ENCODE measurements at places on chromosomes 5 and 9.

DNA sequence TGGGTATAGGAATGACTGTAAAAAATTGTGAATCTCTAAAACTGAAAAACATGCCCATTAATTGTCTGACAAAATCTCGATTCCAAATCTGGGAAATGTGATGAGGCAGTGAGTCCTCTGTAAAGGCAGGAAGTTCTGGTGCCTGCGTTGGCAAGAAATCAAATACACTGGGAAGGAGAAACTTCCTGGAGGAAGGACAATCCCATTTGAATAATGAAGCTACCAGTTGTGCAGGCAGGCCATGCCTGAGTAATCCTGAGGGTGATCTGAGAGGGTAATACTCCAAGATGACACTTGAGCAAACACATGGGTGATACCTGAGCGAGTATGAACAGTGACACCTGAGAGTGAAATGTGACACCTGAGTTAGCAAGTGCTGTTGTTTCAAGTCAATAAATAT lies 49.7 kb downstream of the KIF24 start:
- no peak for DNase-seq

DNA sequence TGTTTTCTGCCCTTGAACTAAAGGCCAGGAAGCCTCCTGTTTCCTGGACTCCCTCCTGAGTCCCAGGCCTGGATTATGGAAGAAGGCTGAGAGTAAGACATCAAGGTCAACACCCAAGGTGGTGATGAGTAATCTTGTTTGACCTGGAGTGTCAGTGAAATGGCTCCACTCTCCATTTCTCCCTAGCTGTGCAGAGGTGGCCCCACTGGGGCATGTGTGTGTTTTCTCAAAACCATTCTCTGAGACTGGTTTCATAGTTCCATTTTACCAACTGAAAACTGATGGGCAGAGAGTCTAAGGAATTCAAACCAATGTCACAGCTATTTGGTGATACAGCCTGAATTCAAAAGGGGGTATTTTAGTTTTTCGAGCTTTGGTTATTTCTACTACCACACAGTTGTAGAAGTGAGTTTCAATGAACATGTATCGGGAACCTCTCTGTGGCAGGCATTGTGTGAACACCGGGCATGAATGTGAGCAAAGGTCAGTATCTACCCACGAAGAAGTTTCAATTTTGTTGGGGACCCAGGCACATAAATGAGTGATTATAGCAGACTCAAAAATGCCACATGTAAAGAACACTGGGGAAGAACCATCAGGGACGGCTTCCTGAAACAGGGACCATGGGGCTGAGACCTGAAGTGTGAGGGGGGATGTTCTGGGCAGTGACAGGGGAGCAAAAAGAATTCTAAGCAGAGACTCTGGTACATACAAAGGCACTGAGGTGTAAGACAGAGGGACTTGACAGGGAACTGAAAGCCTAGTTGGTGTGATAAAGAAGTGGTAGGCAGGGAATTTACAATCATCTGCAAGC lies 269.6 kb upstream of the KLF4 start:
- DNase-seq, result no peak

- no peak for DNase-seq
Observed at GRCh38 chr5:126615286-126615685, 14.5 kb downstream of the PHAX start.

- DNase-seq, result peak; percentile 54
Observed at GRCh38 chr9:38160613-38161215, 91.7 kb upstream of the SHB start.

DNA sequence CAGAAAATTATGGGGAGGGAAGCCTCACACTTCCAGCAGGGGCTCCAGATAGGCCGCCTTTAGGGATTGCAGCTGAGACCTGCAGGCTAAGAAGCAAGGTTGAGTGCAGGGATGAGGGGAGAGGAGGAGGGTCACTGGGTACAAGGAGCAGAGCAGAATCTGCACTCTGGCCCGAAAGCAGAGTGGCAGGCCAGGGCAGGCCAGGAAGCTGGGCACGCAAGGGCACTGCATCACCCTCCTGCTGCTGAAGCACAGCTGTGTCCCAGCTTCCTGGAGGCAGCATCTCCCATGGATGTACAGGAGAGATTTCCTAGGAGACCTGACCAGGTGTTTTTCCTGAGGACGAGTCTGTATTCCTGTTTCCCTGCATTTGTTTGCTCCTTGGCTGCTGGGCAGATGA lies 92.1 kb downstream of the SYK start:
- no peak for DNase-seq

- DNase-seq, result peak; percentile 67
Observed at GRCh38 chr5:78778538-78778937, 130.0 kb upstream of the LHFPL2 start.

DNA sequence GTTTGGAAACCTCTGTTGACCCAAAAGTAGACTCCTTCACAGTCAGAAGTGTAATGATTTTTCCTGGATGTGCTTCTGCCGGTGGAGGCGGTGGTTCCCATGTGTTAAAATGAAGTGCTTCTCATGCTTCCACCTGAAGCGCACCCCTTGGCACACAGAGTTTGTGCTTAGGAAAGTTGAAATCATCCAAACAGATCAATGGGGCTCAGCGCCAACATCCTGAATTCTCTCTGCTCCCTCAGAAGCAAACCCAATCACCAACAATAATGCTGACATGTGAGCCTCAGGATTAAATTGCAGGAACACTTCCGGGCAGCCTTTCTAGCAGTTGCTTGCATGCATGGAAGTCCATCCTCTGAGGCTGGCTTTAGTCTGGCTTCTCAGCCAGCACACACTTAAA lies 71.0 kb downstream of the MED10 start:
- no peak for DNase-seq

DNA sequence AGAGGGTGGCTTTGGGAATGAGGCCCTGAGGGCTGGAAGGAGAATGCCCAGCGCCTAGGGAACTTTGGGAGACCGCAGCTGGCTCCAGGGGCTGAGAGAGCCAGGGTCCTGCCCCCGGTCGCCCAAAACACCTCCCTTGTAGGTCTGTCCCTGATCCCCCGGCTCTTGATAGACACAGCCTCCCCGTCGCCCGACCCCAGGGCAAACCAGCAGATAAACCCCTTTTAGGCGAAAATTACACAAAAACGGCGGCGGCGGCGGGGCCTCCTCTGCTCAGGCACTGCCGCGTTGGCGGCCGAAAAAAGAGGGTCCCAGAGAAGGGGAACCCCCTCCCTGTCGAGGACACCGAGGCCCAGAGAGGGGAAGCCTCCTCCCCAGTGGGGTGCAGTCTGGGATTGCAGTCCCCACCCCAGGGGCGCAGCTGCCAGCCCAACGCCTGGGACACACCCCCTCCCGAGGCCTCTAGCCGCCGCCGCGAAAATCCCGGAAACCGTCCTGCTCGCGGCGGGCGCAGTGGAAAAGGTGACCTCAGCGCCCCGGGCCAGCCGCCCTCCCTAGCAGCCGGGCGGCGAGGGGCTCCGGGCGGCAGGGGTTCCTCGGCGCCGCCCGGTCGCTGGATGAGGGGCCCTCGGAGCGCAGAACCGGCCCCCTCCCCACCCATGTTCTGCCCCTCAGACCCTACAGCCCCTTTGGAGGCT lies 3.1 kb upstream of the BARX1 start:
- DNase-seq, result no peak

DNA sequence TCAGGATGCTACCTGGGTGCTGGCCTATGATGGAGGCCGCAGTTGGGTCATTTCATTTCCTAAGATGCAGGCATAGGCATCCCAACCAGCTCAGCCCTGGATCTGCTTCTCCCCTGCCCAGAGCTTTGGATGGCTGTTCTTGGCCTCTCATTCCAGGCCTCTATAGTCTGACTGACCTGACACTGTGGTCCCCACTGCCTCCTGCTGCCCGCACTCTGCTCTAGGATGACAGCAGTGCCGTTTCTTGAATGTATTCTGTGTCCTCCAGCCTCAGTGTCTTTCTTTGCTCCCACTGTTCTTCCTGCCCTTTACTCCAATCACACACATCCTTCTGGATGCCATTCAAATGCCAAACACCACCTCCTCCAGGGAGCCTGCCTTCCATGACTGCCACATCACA lies 235.7 kb downstream of the HSPA4 start:
- peak; percentile 29 for DNase-seq

DNA sequence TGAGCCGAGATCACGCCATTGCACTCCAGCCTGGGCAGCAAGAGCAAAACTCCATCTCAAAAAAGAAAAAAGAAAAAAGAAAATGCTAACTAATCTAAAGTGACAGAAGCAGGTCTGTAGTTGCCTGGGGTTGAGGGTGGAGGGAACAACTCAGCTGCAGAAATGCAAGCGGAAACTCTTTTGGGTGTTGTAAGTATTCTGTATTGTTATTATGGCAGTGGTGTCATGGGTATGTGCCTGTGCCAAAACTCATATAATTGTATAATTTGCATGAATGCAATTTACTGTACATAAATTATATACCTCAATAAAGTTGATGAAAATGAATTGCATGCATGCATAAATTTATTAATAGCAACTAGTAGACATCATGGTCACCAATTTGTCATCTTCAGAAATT lies 23.0 kb upstream of the RPS23 start:
- DNase-seq, result no peak

- DNase-seq, result peak; percentile 97
Observed at GRCh38 chr5:152688561-152689249, 283.6 kb upstream of the NMUR2 start.

- DNase-seq, result no peak
Observed at GRCh38 chr5:94485067-94485466, 133.3 kb downstream of the KIAA0825 start.

DNA sequence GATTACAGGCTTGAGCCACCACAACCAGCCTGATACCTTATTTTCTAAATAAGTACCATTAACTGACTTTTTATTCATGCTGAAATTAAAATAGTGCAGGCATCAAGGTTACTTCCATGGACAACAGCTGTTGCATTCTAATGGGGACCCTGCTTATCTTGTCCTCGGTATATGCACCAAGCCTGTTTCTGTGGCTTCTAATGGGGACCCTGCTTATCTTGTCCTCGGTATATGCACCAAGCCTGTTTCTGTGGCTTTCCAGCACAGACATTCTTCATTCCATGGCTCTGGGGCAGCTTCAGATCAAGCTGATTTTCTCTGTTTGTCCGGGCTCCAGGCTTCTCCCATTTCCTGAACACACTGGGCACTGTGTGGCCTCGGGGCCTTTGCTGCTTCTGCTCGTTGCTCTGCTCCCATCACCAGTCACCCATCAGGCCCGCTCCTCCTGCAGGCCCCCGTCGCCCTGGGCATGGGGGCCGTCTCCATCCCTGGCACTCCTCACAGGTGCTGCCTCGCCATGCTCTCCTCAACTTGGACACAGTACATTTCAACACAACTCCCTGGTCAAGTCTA lies 30.7 kb downstream of the ZNF354A start:
- no peak for DNase-seq

DNA sequence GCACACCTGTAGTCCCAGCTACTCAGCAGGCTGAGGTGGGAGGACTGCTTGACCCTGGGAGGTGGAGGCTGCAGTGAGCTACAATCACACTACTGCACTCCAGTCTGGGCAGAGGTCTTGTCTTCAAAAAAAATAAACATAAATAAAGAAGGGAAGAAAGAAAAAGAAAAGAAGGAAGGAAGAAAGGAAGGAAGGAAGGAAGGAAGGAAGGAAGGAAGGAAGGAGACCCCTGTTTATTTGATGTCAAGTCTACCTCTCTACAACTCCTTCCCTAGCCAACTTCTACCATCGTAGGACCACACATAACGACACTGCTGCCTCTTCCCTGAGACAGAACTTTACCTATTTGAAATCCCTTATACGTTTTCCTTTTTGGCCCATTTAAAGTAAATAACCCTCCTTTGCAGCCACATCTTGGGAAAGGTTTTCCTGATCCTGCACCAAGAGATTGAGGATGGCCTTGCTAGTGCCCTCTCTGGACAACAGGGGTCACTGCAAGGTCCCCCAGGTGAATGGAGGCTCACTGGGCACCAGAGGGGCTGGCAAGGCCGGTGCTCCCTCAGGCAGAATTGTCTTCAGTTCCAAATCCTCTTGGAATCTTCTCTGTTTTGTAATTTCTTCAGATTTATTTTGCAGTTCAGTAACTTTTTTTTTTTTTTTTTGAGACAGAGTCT lies 10.5 kb downstream of the RPS14 start:
- no peak for DNase-seq

GRCh38 chr9:95089257-95090022 lies 228.1 kb downstream of the FANCC start:
- DNase-seq, result no peak

- no peak for DNase-seq
Observed at GRCh38 chr5:16722097-16722495, 105.3 kb upstream of the RETREG1 start.

DNA sequence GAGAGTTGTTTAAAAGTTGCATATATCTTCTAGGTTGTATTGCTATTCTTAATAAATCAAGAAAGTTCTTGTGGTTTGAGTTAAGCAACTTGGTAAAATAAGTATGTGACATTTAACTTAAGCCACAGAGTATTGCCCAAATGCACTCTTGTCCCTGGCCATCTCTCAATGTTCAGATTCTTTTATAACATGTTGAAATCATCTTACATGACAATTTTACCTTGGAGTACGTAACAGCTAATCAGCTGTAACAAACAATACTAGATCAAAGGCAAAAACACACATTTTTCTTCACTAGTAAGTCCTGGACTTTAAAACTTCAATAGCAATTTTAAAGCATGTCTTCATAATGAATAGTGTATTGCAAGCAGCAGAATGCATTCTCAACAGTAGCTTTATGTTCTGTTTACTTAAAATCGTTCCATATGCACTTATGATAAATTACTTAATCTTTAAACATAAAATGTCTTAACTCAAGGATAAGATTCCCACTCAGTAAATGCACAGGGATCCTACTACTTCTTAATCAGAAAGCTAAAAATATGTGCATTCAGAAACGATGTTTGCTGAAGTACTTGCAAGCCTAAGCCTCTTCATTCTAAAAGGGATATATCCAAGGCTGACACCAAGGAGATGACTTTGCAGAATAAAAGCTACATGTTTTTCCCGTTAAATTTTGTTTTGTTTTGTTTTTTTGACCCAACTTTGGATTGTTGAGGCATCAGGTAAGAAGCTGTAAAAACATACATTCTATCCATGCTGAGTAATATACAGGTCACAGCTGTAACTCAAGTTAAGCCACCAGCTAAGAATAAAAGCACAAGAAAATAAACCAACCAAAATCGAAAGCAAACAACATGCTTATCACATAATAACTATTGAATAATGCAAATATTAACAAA lies 86.1 kb upstream of the NFIB start:
- no peak for DNase-seq

GRCh38 chr5:50927953-50928352 lies 261.5 kb downstream of the PARP8 start:
- DNase-seq, result no peak

DNA sequence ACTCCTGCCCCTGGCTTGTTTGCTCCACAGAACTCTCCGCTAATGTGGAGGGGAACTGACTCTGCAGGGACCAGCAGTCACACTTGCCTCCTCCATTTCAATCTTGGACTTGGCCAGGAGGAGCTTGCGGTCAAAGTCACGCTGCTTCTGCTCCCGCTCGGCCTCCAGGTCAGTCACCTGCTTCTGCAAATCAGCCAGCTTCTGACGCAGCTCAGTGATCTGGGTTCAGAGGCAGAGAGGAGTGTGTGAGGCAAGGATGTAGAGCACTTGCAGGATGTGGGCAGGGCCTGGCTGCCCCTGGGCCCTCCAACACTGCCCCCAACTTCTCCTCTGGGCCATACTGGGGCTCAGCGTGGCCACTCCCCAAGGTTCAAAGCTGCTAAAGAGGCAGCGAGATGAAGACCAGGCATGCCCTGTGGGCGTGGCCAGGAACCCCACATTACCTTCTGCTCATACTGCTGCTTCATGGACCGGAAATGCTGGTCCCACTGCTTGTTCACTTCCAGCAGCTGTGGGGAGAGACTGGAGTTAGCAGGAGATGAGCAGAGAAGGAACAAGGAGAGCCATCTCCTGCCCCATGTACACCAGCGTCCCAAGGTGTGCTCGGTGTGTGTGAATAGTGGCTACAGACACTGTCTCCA lies 22.2 kb downstream of the GPX3 start:
- no peak for DNase-seq

Data from fibroblast of upper back skin (primary cell).